ENCODE measurements at places on chromosomes 2 and 18.

GRCh38 chr2:10880586-10881321 lies 31.0 kb upstream of the KCNF1 start:
- DNase-seq = no peak

DNA sequence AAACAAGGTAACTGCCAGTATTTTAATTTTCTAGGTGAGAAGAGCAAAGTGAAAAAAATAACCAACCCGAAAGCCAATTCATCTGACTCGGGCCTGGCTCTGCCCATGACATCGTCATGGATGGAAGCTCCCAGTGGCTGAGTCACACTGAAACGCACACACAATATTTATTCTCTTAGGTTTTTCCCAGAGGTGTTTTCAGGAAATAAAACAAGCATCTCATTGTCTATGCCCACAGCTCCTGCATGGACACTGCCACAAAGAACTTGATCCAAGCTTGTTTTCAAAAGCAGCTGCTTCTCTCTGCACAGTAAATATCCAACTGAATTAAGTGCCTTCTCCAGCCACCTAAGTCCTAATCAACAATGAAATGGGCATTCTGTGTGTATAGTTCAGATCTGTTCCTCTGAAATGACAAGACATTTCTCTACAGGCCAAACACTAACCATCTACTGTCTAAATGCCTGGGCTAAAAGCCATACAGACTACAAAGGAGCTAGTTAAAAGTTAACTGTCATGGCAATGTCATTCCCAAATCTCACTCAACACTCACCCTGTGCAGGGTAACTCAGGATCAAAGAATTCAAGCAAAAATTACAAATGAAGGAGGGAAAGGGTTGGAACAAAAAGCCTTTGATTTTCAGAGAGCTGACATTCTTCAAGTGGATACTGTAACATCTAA lies 62.9 kb downstream of the RPL31 start:
- DNase-seq = no peak

- peak; percentile 53 for DNase-seq
Observed at GRCh38 chr2:68362069-68362468, 3.0 kb upstream of the PLEK start.

- no peak for DNase-seq
Observed at GRCh38 chr2:6945821-6946220, 28.6 kb downstream of the RNF144A start.

- no peak for DNase-seq
Observed at GRCh38 chr18:76075777-76076176, 419.3 kb downstream of the ZNF516 start.
